ENCODE measurements at places on chromosomes 7 and 10.

DNA sequence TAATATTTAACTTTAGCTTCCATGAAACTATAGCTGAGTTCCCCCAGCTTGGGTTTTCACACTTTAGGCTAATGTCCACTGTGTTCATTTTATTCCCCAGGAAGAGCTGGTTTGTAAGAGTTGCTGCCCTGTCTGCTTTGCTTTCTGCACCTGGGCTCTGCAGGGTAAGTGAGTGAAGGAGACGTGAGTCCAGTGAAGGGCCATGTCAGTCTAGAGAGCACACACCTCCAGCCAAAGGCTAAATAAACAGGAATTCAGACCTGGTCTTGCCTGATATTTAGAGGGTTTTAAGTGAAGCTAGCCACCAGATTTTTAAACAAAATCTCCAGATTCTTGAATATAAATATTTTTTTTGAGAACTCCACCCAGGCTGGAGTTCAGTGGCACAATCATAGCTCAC, 24.5 kb upstream of the FZD1 start:
- DNase-seq, result no peak

GRCh38 chr10:110093722-110094121, 85.9 kb downstream of the ADD3 start:
- no peak for DNase-seq

DNA sequence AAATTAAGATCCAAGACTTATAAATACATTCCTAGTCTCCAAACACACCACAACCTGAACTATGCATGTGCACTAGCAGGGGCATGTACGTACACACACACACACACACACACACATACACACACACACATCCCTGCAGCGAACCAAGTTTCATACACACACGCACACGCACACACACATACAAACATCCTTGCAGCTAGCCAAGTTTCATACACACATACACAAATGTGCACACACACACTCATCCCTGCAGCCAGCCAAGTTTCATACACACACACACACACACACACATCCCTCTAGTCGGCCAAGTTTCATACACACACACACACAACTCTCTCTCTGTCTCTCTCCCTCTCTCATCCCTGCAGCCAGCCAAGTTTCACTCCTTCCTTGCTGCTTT, 82.7 kb upstream of the WIPF3 start:
- DNase-seq, result no peak

DNA sequence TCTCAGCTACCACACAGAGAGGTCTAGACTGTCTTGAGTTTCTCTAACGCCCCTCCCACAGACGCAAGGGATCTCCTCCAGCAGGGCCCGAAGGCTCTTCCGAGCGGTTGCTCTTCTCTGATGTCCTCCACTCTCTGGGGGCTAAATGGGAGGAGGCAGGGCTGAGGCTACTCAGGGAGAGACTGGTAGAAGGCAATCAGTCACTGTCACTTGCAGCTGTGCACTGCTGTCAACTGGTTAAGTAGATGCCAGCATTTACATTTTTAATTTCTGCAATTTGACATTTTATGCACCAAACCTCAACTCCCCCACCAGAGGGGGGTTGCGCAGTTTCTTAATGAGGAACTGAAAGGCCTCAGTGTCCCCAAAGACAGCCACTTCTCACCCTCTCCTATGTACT, 442.8 kb downstream of the PLXNA4 start:
- DNase-seq, result no peak

DNA sequence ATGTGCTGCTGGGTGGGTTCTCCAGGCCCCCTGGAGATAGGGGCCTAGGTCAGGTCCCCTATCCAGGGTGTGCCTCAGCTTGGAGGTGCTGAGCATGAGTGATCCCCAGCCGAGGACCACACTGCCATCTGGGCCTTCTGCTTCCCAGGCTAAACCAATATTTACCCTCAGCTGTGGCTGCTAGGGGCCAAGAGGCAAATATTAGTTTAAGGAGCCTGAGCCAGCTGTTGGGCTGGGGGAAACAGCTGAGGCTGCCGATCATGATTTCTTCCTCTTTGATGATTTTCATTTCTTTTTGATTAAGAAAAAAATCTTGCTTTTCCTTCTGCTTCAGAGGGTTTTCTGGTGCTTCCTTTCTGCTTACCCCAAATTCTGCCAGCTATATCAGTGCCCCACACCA, 83.4 kb downstream of the NEURL1 start:
- no peak for DNase-seq

DNA sequence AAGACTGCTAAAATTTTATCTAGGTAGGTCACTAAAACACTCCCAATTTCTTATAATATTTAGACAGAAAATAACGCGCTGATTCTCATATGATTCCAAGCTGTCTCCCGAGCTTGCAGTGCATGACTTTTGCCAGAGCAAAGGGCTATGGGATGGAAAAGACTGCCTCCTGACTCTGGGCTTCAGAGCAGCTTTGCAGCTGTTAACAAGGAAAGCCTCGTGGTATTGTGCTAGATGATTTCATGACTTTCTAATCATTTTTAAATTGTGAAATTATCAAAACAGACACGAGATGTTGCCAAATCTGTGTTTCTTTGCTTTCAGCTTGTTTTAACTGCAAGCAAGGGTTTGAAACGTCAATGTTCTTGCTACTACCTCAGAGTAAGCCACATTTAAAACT, 238.3 kb downstream of the AGMO start:
- DNase-seq, result no peak

DNA sequence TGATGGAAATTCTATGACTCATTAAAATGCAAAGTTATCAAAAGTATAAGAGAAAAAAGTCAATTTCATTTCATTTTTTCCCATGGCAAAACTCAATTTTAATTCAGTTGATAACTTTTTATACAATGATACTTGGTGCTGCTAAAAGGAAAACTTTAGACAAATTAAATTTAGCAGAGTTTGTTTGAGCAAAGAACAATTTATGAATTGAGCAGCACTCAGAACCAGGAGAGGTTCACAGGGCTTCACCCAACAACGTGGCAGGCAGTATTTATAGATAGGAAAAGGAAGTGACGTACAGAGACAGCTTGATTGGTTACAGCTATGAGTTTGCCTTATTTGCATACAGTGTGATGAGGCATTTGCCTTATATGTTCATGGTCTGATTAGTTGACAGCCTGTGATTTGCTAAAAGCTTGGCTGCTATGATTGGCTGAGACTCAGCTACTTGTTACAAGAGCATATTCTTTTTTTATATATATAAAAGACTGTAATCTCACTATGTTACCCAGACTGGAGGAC, 157.2 kb upstream of the CELF2 start:
- no peak for DNase-seq

DNA sequence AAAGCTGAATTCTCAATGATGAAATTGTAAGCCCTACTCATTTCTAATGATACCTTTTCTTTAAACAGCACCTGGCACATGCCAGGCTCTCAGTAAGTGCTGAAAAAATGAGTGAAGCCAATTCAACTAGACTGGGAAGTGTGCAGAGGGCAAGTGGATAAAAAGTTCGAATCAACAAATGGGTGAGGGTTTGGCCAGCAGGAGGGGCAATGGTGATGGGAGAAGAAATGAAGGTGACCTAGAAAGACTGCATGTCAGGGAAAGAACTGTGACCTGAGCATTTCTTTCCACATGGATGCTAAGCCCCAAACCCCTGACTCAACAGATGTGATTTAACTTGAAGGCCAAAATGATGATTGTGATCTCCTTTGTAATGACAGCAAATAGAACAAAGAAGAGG, 54.6 kb downstream of the DKK1 start:
- DNase-seq, result no peak

GRCh38 chr10:53601260-53601875, 828.8 kb upstream of the MBL2 start:
- DNase-seq, result peak; percentile 17

- peak; percentile 81 for DNase-seq
These were observed 23.6 kb upstream of the PFKP start for GRCh38 chr10:3043512-3044368.

- DNase-seq, result no peak
These were observed 216.8 kb upstream of the ZNF32 start for GRCh38 chr10:43865265-43866135.

Measured in GM13977 (cell line).